Epithelial cell of prostate (primary cell): ENCODE measurements at places on chromosomes 5 and 9.
A peak's percentile ranks its signal among the peaks of the same experiment; 100 is the strongest.

DNA sequence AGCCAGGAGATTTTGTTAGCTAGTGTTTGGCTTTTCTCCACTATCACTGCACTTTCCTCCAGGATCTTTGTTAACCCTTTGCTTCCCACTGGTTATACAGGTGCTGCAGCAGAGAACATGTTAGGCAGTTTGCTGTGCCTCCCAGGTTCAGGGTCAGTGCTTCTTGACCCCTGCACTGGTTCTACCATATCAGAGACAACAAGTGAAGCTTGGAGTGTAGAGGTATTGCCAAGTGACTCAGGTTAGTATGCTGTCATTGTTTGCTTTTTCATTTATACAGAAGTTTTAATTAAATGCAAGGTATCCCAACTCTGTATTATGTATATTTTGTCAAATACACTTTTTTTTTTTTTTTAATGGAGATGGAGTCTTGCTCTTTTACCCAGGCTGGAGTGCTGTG lies 68.4 kb downstream of the GAPVD1 start:
- peak; percentile 8 for DNase-seq

DNA sequence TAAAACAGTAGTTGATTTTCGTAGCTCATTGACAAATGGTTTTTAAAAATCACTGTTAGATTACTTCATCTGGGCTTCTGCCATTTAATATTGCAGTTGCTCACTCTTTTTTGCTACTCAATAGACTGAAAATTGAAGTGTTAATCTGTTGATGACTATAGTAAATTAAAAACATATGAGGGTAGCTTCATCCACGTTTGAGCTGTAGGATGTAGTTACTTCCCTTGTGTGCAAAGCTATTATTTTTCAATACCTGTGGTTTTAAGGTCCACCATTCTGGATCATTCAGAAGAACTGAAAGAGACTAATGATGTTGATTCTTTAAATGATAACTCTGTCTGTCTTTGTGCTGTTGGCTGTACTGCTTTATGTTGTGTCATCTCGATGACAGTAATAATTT lies 74.7 kb downstream of the LNPEP start:
- DNase-seq = no peak

DNA sequence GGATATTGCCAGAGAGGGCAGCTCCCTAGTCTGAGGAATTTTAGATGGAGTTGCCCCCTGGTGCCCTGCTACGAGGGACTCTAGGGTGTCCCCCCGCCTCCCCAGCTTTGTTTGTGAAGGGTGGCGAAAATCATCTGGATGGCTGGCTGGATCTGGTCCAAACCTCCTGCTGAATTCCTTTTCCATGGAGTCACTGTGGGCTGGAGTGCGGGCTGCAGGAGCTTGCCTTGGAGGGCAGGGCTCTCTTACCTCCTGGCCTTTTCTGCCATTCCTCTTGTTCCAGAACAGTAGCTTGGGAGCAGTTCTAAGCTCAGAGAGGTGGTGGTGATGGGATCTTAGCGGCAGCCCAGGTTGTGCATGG lies 2.1 kb downstream of the SYNPO start:
- no peak for DNase-seq

GRCh38 chr9:98726735-98727134 lies 18.0 kb upstream of the GABBR2 start:
- DNase-seq = no peak

GRCh38 chr9:81513059-81513458 lies 176.3 kb downstream of the TLE1 start:
- DNase-seq = no peak

DNA sequence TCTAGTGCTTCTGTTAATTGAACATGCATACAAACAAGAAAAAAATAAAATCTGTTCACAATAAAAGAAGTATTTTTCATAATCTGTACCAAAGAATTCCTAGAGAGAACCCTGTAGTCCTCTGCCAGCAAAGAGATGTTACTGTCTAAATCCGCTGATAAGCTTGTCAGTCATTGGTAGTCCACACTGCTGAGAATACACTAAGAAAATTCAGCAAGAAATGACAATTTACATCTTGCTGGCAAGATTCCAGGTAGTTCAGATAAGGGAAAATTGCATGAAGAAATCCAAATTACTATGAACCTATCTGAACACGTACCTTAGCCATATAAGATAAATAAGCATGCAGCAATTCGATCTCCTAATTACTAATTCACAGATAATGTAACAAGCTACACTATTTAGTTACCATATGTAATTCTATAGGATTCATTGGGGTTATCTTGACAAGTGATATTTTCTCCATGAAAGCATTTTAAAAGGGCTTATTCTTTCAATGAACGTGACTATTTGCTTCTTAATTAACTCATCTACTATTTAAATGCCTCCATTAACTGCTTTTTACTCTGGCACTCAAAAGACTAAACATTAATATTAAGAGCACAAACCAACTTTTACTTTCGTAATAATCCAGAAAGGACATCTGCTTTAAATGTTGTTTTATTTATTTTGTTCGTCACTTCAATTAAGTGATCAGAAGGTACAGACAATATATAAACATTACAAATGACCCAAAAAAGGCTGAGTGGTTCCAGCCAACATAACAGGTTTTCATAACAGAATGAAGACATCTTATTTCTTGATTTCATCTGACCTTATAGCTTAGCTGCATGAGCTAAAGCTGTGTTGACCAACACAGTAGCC lies 9.7 kb downstream of the MPDZ start:
- no peak for DNase-seq

DNA sequence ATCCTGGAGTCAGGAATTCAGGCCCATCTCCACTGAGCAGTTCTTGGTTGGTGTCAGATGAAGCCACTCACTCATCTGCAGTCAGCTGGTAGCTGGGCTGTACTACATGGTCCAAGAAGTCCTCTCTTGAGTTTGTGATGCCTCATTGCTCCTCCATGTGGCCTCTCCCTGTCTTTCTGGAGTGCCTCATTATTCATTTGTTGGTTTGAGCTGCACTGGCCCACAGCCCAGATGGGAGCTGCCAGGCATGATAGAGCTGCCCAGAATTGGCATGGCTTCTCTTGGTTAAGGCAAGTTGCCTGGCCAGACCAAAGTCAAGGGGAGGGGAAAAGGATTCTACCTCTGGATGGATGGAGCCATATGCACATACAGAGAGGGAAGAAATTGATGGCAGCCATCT lies 8.0 kb downstream of the PTCD2 start:
- DNase-seq = peak; percentile 60

- DNase-seq = no peak
These were observed 80.2 kb upstream of the LIFR start for GRCh38 chr5:38636626-38637025.

GRCh38 chr5:173665326-173665725 lies 48.9 kb upstream of the BOD1 start:
- DNase-seq = no peak

GRCh38 chr5:108295578-108296368 lies 86.1 kb downstream of the FBXL17 start:
- peak; percentile 14 for DNase-seq

DNA sequence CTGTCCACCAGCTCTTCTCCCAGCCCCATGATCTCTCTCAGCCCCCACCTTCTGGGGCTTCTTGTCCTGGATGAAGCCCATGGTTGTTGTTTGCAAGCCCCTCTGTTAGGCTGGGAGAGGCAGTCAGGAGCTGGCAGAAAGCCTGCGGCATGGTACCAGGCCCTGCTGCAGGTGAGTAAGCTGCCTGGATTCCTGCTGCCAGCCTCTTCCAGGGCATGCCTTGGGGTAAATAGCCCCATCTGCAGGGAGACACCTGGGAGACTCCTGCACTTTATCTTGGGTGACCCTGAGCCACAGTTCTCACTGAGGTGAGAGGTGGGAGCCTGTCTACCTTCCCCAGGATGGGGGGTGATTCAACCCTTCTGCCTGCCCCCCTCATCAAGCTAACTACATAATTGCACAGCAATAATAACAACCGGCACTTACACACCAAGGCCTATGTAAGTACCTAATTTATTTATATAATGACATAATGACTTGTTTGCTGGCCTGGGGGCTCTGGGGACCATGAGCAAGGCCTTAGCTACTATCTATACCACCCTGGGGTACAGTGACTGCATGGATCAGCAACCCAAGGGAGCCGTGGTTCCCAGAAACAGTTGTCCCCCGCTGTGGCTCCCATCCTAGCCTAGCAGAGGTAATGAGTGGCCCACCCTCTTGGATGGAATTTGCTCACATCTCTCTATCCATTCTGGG lies 116.0 kb downstream of the PSD2 start:
- no peak for DNase-seq

DNA sequence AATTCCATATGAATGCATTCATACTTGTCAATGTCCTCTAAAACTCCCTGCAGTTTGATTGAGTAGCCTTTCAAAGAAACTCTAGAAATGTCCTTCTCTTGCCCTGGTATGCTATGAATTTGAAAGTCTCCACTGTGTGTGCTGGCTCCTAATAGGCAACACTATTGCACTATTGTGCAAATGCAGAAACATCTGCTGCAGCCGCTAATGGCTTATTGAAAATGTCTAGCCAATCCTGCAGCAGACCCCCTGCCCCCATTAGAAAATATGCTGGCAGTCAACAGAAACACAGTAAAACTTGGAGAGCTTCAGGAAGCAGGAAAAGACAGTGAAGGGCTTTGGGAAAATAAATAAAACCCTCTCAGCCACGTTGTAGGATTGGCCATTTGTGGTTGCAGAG lies 87.3 kb upstream of the GRAMD2B start:
- DNase-seq = no peak

DNA sequence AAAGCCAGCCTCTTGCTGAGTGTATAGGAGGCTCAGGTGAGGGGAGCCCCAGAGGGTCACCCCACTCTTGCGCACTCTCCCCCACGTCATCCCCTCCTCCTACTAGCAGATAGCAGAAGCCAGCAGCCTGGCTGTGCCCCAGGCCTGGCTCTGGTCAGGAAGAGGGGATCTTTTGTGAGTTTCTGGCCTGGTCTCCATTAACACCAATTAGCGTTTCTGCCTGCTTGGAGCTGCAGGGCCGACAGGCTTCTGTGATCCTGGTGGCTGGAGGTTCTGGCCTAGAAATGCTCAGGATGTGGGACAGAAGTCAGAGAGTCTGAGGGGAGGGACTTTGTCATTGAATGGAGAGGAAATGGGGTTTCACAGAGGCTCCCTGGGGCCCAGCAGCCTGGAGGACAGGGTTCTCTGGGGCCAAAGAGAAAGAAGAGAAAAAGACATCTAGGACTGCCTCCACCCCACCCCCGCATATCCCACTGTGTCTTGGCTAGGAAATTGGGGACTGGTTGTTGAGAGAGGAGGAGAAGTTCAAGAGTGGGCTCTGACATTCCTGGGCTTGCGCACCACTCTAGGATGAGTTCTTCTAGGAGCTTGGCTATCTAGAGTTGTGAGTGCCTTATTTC lies 47.5 kb upstream of the ARAP3 start:
- DNase-seq = no peak

GRCh38 chr5:148162038-148162437 lies 6.3 kb upstream of the SPINK14 start:
- DNase-seq = no peak
